Renal pelvis (tissue), 12 donors: ENCODE measurements at places on chromosomes 1 and 21.

DNA sequence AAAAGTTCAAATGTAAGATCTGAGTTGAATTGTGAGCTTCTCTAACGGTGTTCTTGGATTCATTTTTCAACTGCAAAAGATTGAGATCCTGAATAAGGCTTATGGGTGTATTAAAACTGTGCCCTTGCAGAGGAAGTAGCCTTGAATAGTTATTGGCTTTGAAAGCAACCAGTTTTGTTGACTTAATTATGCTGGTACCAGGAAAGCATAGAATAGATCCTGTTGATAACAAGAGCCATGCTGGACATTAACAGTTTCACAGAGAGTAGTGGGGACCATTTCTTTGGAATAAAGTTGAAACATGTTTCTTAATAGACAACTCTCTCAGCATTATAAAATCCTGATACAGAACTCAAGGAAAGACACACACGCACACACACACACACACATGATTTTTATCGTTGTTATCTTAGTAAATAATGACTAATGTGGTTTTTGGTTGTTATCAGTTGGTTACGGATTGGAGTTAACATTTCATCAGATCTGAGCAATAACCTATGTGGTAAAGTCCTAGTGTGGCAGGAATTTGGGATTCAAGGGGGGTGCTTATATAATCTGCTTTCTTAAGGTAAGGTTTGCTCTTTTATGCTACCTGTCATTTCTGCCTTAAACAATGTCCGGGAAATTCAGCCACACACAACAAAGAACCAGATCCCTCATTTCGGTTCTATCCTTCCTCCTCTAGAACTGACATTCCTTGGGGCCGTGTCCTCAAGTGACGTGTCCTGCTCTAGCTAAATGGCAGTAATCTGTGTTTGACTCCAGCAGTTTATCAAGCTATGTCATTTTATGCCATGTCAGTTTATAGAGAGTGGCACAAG, 330.9 kb downstream of the CHRM3 start:
- no peak for DNase-seq

DNA sequence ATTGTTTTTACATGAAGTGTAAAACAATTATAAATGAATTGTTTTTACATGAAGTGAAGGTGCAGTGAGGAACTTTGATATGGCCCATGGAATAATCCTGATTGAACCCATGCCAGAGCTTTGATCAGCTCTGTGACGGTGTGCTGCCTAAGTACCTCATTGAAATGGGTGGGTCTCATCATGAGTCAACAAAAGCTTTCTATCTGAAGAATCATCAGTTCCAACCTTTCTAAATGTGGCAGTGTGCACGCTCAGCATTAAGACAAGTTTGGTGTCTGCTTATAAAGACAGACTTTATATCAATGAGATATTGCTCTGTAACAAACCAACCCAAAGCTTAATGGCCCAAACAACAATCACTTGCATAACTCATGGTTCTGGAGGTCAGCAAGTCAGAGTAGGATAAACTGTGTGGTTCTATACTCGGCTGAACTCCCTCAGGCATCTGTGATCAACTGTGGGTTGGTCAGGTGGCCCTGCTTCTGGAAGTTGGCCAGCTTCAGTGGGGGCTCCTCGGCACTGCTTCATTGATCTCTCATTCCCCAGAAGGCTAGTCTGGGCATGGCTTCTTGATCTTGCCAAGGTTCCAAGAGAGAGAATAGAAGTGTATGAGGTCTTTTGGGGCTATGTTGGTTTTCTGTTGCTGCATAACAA, 258.0 kb downstream of the LTN1 start:
- no peak for DNase-seq

DNA sequence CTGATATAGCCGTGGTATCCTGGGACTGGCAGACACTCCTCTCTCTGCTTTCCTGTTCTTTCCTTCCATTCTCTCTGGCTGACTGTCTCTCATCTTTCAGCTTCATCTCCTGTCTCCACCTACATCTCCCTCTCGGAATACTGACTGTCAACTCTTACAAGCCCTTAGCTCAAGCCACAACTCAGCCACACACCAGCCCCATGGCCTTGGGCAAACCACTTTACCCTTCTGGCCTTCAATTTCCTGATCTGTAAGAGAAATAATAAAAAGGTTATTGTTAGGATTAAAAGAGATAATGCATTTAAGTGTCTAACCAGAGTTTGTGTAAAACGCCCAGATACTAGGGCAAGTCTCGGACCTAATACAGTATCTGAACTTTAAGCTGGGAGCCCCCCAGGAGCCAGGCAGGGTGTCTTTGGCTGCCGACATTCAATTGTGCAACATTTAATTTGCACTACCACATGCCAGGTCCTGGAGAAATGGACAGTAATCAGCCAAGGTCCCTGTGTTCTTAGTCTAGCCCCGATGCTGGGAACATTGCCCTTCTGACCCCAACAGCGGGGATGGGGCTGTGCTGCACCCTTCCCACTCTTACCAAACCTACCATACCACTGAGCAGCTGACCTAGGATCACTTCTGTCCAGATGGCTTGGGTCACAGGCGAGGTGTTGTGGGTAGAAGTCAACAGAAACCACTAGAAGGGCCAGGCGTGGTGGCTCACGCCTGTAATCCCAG, 5.1 kb downstream of the ECHDC2 start:
- no peak for DNase-seq

DNA sequence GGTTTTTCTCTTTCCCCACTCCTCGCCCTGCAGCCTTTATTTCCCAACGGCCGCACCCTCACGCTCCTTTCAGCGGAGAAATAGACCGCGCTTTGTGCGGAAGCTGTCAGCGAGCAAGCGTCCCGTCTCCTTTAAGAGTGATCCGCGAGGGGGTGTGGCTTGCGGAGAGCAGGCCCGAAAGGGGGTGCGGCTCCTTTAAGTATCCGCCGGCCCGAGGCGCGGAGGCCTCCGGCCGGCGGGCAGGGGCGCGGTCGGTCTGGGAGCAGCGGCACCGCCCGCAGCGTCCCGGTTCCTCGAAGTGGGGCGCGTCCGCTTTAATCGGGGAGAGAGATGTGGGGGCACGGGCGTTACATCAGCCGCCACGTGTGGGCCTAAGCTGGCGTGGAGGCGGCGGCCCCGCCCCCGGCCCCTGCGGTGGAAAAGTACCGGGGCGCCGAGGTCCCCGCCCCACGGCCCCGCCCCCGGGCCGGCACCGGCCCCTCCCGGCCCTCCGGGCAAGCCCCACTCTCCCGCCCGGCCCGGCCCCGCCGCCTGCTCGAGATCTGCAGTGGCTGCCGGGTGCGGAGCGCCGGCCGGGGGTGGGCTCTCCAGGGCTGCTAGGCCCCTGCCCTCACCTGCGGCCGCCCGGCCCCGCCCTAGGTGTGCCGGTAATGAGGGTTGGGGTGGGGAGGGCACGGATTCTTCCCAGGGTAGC, 1.2 kb downstream of the SLC6A9 start:
- peak; percentile 88 for DNase-seq

GRCh38 chr1:102742426-102742825, 365.9 kb downstream of the COL11A1 start:
- no peak for DNase-seq

DNA sequence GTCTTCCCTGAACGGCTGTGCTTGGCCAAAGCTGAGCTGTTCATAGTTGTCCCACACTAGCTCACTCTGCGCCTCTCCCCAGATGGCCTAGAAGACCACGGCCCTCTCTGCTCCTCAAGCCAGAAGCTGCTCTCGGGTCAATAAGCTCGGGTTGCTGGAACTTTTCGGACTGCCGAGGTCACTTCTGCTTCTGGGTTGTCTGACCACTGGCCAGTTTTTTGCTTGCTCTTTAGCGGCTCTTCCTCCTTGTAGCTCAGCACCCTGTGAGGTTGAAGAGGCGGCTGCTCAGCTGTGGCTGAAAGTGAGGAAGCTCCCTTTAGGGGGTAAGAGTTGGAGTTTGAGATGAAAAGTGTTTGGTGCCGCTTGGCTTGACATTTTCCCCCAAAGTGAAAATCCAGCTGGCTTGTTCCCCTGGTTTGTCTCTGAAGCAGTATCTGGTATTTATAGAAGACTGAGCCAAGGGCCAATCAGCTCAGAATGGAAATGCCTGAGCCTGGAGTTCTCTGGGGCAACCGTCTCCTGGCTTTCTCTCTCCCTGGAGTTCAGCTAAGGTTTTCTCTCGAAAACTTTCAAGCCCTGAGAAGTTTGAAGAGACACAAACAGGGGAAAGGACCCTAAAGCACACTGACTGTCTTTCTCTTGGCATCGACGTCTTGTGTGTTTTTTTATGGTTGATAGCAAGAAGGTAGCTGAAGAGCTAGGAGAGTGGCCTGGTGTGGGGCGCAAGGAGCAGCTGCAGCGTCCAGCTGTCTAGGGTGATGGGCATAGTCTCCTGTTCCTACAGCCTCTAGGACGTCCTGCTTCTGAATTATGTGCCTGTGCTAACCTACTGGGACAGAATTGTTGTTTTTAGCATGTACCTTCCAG, 72.0 kb downstream of the SYT6 start:
- DNase-seq, result no peak

GRCh38 chr1:57770236-57770635, 346.4 kb upstream of the DAB1 start:
- no peak for DNase-seq

DNA sequence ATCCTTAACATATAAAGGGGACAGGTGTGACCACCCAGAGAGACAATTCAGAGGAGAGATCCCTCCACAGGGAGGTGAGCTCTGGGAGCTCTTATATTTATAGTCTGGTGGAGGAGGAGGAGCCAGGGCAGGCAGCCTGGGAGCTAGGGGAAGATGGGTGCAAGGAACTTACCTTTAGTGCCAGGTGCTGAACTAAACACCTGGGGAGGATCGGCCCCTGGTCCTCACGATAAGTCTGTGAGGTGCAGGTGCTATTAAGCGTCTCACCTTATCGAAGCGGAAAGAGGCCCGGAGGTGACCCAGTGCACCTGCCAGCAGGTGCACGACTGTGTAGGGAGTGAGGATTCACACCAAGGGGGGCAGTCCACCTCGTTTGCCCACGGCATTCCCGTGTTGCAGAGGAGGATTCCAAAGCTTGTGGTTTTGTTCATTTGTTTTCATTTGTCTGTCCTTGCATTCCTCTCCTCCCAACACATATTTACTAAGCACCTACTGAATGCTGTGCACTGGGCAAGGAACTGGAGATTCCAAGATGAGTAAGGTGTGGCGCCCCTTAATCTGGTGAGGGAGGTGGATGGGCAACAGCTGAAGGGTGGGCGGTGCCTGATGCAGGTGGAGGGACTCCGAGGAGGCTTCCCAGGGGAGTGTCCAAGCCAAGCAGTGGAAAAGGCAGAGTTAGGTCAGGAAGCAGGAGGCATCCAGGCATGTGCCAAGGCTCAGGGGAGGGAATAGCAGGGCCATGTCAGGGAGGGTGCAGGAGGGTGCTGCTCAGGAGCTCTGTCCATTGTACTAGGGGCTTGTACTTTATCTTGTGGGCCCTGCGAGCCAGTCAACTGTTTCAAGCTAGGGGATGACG, 11.5 kb downstream of the ARHGEF10L start:
- no peak for DNase-seq

- no peak for DNase-seq
These were observed 75.4 kb downstream of the TTLL7 start for GRCh38 chr1:83923553-83923952.

DNA sequence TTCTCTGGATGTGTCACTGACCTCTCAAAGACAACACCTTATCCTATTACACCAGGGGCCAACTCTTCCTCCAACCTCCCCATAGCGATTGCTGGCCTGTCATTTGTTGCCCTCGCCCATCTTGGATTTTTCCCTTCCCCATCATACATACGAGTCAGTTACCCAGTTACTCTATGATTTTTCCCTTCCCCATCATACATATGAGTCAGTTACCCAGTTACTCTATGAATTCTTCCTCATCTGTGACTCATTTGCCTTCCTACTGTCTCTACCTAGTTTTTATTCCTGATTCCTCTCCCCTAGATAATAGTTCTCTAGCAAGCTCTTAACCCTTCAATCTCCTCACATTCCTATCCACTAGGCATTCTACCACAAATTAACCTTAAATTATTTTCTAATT, 178.8 kb downstream of the NR5A2 start:
- DNase-seq, result no peak

- no peak for DNase-seq
These were observed 217.8 kb upstream of the B3GALT2 start for GRCh38 chr1:193404236-193404635.

DNA sequence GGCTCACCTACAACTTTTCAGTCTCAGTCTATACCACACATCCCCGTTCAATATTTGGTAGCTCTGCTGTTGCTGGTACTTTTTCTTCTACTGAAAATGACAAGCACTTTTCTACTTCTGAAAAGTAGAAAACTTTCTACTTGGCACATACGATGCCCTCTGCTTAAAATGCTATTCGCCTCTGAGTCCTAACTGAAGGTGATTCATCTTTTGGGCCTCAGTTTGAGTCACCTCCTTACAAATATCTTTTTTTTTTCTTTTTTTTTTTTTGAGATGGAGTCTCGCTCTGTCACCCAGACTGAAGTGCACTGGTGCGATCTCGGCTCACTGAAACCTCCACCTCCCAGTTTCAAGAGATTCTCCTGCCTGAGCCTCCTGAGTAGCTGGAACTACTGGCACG, 136.0 kb upstream of the CYYR1 start:
- no peak for DNase-seq

GRCh38 chr1:163777205-163777604, 455.5 kb downstream of the NUF2 start:
- DNase-seq, result no peak

GRCh38 chr1:5297886-5298239, 643.5 kb downstream of the AJAP1 start:
- DNase-seq, result no peak

GRCh38 chr1:1973716-1974642, 29.6 kb downstream of the CFAP74 start:
- DNase-seq, result no peak

- no peak for DNase-seq
These were observed 49.8 kb downstream of the NFIA start for GRCh38 chr1:61132176-61132638.

DNA sequence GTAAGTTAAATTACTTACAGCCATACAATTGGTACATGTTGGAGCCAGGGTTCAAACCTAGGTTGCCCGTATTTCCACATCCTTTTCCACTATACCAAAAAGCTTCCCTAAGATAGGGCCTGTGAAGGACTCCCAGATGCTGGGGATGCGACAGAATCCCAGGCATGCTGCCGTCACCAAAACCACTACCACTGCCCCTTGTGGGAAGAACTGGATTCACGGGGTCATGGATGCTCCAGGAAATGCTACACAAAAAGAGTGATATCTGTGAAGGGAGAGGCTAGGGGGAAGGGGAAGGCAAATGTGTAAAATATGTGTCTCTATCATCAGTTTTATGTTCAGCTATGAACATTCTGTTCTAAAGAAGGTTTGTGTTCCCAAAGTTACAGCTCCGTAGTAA, 133.9 kb upstream of the IVNS1ABP start:
- no peak for DNase-seq

- no peak for DNase-seq
These were observed 40.8 kb upstream of the PRRX1 start for GRCh38 chr1:170623171-170623570.

GRCh38 chr1:245807954-245808719, 653.4 kb downstream of the KIF26B start:
- no peak for DNase-seq

- no peak for DNase-seq
These were observed 488.5 kb upstream of the RUNX1 start for GRCh38 chr21:35537604-35538003.

GRCh38 chr1:67675800-67676199, 9.2 kb upstream of the GADD45A start:
- no peak for DNase-seq

- no peak for DNase-seq
These were observed 434.8 kb downstream of the CAMTA1 start for GRCh38 chr1:7220007-7220406.
